ENCODE measurements at places on chromosomes 7 and 10.

GRCh38 chr10:34462056-34462455 is 353.0 kb downstream of the PARD3 start:
- no peak for DNase-seq

- DNase-seq, result peak; percentile 66
Observed at GRCh38 chr10:99779335-99779734, 3.1 kb upstream of the ABCC2 start.

GRCh38 chr7:46145412-46145811 is 224.3 kb upstream of the IGFBP3 start:
- DNase-seq, result peak; percentile 100

GRCh38 chr7:33701927-33702326 is 203.4 kb upstream of the BMPER start:
- no peak for DNase-seq

GRCh38 chr7:98303906-98304305 is 22.4 kb downstream of the BRI3 start:
- no peak for DNase-seq

Measured in fibroblast of skin of scalp (primary cell).